ENCODE measurements at places on chromosomes 3 and 15.

GRCh38 chr3:186532598-186533072 lies 11.5 kb downstream of the CRYGS start:
- no peak for DNase-seq

DNA sequence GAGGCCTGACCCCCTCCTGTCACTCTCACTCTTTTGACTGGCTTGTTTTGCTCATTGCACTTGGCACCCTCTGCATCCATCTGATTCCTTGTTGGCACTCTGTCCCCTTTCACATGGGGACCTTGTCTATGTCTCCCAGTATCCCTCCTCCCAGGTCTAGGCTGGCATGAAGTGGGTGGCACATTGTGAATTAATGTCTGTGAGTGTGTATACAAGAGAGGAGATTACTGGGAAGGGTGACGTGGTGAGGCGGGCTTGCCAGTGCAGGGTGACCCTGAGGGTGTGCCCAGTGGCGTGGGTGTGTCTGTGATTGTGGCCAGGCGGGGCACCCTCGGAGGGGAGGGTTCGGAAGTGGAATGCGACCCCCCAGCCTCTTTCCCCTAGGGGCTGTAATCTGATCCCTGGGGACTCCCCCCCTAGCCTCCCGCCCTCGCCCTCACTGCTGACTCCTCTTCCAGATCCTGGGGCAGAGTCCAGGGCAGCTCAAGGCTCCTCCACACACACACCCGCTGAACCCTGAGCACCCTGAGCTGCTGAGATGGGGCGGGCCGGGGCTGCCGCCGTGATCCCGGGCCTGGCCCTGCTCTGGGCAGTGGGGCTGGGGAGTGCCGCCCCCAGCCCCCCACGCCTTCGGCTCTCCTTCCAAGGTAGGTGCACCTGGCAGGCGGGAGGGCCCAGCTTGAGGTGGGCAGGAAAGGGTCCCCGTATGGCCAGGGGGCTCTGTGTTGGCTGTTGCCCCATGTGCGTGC lies at the start of gene SEMA3B:
SEMA3B (plus strand) TSS at position 445 of the 749 bp plus-strand sequence; CDS start at position 539, 94 bp downstream.
- DNase-seq: peak; percentile 29

GRCh38 chr3:16290007-16290826 lies 25.2 kb downstream of the OXNAD1 start:
- peak; percentile 73 for DNase-seq

DNA sequence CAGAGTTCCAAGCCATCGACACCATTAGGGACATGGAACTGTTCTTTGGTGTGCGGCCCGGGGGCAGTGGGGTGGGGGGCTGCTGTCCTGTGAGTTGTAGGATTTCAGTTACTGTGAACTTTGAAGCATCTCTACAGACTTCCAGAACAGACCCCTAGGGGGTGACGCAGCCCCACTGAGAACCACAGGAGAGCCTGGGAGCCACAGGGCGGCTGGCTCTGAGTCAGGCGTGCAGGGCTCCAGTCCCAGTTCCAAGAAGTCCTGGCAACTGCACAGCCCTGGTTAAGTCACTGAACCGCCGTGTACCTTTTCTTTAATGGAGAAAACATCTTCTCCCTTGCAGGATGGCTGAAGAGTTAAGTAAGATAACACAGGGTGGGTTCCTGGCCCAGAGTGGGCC lies 23.5 kb upstream of the LRTM1 start:
- DNase-seq: peak; percentile 89

DNA sequence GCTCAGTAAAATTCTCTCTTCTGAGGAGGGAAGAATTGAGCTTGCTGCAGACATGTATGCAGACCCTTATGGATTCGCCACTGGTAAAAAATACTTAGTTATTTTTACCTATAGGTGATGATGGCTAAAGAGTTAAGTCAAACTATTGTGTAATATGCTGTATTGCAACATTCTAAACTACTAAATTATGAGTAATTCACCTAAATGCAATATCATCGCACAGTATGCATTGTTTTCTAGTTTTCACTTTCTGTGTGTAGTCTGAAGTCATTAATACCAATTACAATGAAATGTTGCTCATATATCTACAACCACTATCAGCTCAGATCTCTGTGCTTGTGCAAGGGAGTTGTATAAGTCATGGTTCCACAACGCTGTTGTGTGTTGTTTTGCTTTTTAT lies 48.7 kb upstream of the ROBO2 start:
- DNase-seq: no peak

All from fibroblast of villous mesenchyme (primary cell).